Muscle of leg (tissue), 16 donors: ENCODE measurements at places on chromosomes 12 and 14. TPM values are rescaled to one million over a fixed set of nuclear protein-coding genes. Genes with fewer than 3 reads are reported as not detected.

The TAS2R20 gene
- polyA plus RNA-seq: 1.9 TPM

The HPD gene
- 0.13 TPM for polyA plus RNA-seq

The CCDC88C gene
- 9.7 TPM for polyA plus RNA-seq

The P3H3 gene
- 61.0 TPM for polyA plus RNA-seq

The ARHGAP9 gene
- polyA plus RNA-seq: 6.5 TPM

The BMP4 gene
- polyA plus RNA-seq: 19.5 TPM

The BIN2 gene
- polyA plus RNA-seq: 3.0 TPM

The ARHGEF25 gene
- 51.2 TPM for polyA plus RNA-seq

The ETFBKMT gene
- polyA plus RNA-seq: 2.2 TPM

The RAN gene
- 447 TPM for polyA plus RNA-seq

The GUCY2C gene
- polyA plus RNA-seq: 0.22 TPM

The PROX2 gene
- polyA plus RNA-seq: 0.73 TPM

The OAS3 gene
- polyA plus RNA-seq: 7.6 TPM

The TAS2R8 gene
- not detected for polyA plus RNA-seq

The RPL10L gene
- 0.18 TPM for polyA plus RNA-seq

The GPR84 gene
- polyA plus RNA-seq: 0.27 TPM

The SLC17A8 gene
- polyA plus RNA-seq: 0.48 TPM

The GPRC5A gene
- polyA plus RNA-seq: 2.2 TPM

The TMPRSS12 gene
- polyA plus RNA-seq: not detected

The RIPK3 gene
- 1.2 TPM for polyA plus RNA-seq

The ENDOU gene
- 0.20 TPM for polyA plus RNA-seq

The MMP19 gene
- polyA plus RNA-seq: 1.0 TPM

The FERMT2 gene
- 101 TPM for polyA plus RNA-seq

The SLC6A15 gene
- 1.1 TPM for polyA plus RNA-seq

The MYH6 gene
- 4.4 TPM for polyA plus RNA-seq

The GLIPR1L2 gene
- 0.54 TPM for polyA plus RNA-seq

The RPS26 gene
- 387 TPM for polyA plus RNA-seq

The NDRG2 gene
- polyA plus RNA-seq: 203 TPM

The TRMT5 gene
- polyA plus RNA-seq: 21.5 TPM

The RPL36AL gene
- 194 TPM for polyA plus RNA-seq

The KRT6C gene
- polyA plus RNA-seq: not detected

The RASAL1 gene
- polyA plus RNA-seq: not detected

The KRT85 gene
- not detected for polyA plus RNA-seq

The FAM181A gene
- not detected for polyA plus RNA-seq
